ENCODE measurements at places on chromosomes 13 and 19.

DNA sequence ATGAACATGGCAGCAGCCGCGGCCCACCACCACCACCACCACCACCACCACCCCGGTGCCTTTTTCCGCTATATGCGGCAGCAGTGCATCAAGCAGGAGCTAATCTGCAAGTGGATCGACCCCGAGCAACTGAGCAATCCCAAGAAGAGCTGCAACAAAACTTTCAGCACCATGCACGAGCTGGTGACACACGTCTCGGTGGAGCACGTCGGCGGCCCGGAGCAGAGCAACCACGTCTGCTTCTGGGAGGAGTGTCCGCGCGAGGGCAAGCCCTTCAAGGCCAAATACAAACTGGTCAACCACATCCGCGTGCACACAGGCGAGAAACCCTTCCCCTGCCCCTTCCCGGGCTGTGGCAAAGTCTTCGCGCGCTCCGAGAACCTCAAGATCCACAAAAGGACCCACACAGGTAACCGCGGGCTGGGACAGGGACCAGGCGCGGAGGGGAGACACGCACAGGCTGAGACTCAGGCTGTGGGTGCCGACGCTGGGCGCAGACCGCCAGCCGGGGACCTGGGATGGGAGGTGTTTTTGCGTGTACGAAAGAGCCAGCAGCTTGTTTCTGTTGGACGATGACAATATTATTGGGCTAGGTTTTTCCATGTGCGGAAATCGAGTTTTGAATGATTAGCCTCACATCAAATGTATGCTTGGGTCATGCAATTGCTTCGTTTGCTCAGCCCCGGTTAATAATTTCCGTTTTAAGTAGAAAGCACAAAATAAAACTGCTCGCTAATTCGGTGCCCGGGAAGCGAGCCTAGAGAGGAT lies 1.3 kb downstream of the ZIC2 start:
- DNase-seq = no peak

DNA sequence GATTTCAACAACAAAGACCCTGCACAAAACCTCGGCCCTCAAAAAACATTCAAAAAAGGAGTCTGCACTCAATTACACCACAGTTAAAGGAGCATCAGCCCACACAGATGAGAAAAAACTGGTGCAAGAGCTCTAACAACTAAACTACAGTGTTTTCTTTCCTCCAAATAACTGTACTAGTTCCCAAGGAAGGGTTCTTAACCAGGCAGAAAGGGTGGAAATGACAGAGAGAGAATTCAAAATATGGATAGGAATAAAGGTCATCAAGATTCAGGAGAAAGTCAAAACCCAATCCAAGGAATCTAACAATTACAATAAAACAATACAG lies 176.4 kb upstream of the TRPC4 start:
- DNase-seq = no peak

DNA sequence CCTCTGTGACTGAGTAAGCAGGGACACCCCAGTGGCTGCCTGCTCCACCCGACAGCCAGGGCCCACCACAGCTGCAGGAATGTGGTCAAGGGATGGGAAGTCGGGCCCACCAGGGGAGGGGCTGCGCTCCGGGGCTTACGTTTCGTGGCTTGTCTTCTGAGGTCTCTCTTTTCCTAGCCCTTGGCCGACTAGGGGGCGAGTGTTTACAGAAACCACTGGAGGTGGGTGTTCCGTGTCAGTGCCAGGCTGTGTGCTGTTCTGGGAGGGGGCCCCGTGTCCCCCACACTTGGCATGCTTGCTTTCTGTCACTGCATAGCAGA lies 4.5 kb downstream of the ADAT3 start:
- no peak for DNase-seq

GRCh38 chr19:51124729-51125128 lies at the start of gene SIGLEC9:
Gene SIGLEC9, plus strand, starts transcription at chr19:51124906. Its CDS starts 69 bp downstream, at chr19:51124975.
- no peak for DNase-seq

DNA sequence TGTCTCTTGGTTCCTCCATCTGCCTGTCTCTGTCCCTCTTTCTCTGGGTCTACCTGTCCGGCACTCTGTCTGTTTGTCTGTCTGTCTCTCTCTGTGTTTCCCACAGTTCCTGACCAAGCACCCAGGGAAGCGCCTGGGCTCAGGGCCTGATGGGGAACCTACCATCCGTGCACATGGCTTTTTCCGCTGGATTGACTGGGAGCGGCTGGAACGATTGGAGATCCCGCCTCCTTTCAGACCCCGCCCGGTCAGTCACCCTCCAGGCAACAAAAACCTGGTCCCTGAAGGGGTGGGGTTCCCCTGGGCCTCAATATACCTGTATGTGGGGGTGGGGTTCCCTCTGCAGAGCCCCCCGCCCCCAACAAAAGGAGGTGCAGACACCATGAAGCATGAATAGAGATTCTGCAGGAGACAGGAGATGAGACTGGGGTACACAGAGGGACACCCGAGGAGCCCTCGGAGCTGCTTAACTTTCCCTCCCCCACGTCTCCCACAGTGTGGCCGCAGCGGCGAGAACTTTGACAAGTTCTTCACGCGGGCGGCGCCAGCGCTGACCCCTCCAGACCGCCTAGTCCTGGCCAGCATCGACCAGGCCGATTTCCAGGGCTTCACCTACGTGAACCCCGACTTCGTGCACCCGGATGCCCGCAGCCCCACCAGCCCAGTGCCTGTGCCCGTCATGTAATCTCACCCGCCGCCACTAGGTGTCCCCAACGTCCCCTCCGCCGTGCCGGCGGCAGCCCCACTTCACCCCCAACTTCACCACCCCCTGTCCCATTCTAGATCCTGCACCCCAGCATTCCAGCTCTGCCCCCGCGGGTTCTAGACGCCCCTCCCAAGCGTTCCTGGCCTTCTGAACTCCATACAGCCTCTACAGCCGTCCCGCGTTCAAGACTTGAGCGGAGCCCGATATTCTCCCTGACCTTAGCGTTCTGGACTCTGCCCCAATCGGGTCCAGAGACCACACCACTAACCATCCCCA lies 2.6 kb upstream of the CACNG7 start:
- DNase-seq = peak; percentile 52

DNA sequence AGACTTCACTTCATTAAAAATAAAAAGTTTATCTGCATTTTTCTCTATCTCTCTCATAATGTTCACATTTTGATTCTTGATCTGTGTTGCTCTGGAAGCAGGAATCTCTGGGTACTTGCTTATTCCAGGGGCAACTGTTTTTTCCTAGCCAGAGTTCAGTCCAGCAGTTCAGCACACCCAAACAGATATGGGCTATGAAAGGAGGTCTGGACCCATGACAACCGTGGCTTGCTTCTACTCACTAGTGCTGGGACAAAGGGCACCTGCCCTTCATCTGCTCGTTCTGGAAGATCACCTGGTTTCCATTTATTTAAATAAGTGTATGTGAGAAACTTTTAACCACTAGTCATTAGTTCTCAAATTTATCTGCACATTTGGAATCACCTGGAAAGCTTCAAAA lies 36.0 kb downstream of the POLR1D start:
- no peak for DNase-seq

DNA sequence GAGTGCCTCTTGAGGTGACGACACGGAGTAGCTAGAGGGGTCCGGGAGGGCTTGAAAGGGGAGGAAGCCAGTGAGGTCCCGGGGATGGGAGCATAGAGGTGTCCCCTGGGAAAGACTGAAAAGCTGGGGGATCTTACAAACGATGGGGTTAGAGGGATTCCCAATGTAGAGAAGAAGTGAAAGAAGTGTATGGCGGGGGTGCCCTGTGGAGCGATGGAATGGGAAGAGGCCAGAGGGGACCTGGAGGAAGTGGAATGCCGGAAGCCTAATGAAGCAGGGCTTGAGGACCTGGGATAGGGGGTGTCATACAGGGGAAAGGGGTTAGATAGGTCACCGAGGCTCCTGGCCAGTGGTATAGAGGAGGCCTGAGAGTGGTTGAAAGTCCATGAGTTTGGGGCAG lies 580 bp downstream of the AP2A1 start:
- no peak for DNase-seq

- DNase-seq = no peak
Observed at GRCh38 chr13:66859934-66860877, 369.9 kb downstream of the PCDH9 start.

DNA sequence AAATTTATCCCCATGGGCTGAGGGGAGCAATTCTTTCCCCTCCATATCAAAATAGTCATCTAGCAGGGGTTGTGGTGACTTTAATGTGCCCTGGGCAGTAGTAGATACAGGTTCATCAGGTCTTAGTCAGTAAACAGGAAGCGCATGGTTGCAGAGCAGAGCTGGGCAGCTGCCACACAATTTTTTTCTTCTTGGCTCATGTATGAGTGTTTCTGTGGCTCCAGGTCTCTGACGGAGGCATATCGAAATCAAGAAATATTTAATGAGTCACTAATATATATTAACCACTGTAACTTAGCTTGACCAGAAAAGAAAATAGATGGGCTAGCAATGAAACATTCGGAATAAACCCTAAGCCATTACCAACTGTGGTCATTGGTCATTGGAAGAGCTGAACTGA lies 68.4 kb upstream of the UBL3 start:
- DNase-seq = no peak

- no peak for DNase-seq
Observed at GRCh38 chr13:112777637-112778406, 88.0 kb downstream of the ATP11A start.

DNA sequence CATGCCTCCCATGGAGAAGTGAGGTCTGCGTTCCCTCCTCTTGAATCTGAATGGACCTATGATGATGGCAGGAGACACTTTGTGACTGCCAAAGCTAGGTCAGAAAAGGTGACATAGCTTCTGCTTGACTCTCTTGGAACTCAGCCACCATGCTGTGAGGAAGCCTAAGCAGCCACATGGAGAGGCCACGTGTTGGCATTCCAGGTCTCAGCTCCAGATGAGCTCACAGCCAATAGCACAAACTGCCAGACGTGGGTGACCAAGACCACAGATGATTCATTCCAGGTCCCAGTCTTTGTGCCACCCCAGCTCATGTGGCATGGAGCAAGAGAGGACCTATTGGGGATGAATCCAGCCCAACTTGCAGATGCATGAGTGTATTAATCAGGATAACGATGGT lies 8.7 kb upstream of the GGACT start:
- DNase-seq = no peak

- no peak for DNase-seq
Observed at GRCh38 chr13:30850204-30850866, 55.7 kb upstream of the MEDAG start.

GRCh38 chr19:18999896-19000620 lies 33.3 kb downstream of the SUGP2 start:
- DNase-seq = no peak

DNA sequence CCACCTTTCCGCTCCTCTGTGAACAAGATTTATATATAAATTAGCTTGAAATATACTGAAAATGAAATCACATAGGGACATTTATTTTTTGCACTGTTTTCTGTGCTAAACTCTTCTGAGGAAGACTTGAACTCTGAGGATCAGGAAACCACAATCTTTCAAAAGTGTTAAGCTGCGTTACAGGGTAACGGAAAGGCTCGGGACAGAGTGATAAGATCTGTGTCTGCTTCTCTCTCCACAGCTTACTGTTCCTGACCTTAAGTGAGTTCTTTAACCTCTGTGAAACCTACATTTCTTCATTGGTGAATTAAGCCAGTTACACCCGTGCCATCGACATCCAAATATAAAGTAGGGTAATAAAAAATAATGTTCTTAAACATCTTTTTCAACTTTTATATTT lies 38.9 kb downstream of the DACH1 start:
- DNase-seq = no peak

DNA sequence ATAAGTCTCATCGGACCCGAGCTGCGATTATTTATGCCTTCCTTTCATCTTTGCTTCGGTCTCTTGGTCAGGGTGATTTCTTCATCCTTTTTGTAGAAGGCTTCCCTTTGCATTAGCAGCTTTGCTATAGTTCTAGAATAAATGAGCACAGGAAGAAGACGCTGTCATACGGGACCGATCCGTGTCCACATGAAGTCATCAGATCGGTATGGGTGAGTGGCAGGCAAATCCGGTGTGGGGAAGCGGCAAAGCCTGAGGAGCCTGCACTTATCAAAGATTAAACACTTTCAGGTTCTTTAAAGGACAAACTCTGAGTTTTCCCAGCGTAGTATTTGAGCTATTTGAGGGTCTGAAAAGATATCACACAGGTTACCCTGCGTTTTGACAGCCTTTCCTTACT lies 119.3 kb downstream of the IRS2 start:
- no peak for DNase-seq

DNA sequence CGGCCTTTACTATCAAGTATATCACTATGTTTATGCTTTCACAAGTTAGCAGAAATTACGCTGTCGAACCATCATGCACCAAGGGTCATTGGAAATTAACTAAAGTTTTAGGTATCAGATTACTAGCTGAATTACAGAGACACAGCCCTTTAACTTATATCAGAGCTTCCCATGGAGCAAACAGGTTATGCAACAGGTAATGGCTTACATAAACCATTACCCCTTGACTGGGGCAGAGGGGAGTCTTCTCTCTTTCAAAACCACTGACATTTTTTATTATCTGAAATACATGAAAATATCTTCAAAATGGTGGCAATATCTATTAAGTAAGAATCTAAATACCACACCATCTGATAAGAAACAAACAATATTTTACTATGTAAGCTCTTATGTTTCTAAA lies 1692.9 kb upstream of the SLC10A2 start:
- DNase-seq = no peak

- peak; percentile 23 for DNase-seq
Observed at GRCh38 chr19:46714444-46715106, 2.3 kb downstream of the PRKD2 start.

GRCh38 chr19:10206226-10206885 lies 11.6 kb upstream of the DNMT1 start:
- DNase-seq = no peak

GRCh38 chr19:19403373-19403901 lies 2.0 kb upstream of the GATAD2A start:
- no peak for DNase-seq

DNA sequence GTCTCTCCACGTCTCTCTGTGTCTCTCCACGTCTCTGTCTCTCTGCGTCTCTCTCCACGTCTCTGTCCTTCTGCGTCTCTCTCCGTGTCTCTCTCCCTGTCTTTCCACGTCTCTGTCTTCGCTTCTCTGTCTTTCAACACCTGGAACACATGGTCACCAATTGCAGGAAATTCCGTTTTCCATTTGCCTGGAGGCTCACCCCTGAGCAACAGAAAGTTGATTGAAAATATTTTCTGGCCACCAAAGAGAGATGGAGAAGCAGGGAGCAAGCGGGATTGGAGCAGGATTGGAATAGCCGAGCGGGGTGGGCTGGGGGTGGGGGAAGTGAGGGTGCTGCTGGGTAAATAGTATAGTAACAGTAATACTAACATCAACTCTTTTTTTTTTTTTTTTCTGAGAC lies 1.7 kb downstream of the KANK2 start:
- DNase-seq = no peak

DNA sequence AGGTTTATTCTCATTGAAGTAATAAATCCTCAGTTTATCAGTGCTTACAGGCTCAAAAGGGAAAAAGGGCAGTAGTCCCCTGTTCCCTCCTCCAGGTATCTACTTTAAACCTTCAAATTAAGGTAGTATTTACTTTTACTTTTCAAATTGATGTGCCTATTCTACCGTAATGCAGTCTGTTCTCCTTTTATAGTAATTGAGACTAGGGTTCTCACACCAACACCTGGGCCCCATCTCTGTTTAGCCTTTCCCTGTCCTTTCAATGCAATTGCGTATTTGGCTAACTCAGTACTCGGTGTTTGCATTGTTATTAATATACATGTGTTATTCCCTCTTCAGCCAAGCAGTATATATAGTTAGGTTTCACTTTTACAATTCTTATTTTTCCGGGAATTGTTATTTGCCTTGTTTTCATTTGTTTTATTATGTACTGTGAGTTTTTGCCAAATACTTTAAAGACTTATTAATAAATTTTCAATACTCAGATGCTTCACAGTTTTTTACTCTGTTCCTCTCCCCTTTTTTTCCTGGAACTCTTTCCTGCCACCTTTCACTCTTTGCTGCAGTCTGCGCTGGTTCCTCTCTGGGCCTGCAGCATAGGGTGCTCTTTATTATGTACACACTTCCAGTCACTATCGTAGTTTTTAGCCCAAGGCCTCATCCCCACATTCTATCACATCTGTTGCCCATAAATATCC lies 30.3 kb downstream of the USPL1 start:
- no peak for DNase-seq

Data from stimulated activated CD8-positive, alpha-beta memory T cell treated with anti-CD3 and anti-CD28 coated beads, Interleukin-2, amount 100 ng/mL, for 1 hour (primary cell).